ENCODE measurements at places on chromosomes 16 and 17.

GRCh38 chr17:38454532-38454931, 26.3 kb downstream of the ARHGAP23 start:
- DNase-seq, result no peak

DNA sequence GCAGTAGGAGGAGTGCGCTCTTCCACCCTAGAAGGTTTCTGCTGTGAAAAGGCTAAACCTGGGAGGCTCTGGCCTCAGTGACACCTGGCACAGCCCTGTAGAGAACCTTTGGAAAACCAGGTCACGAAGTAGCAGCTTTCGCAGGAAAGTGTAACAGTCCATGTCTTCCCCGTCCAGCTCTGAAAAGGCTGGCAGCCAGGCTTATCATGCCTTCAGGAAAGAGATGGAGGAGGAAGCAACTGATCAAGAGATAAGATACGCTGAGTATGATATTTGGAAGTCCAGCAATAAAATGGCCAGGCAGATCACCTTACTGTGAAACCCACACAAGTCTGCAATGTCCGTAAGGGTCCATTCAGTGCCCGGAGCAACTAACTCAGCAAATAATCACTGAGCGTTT, 22.3 kb downstream of the TUBD1 start:
- DNase-seq, result no peak

GRCh38 chr16:84500531-84500930, 3.9 kb downstream of the MEAK7 start:
- DNase-seq, result no peak

- no peak for DNase-seq
These were observed 63.0 kb downstream of the RMI2 start for GRCh38 chr16:11408216-11408615.

DNA sequence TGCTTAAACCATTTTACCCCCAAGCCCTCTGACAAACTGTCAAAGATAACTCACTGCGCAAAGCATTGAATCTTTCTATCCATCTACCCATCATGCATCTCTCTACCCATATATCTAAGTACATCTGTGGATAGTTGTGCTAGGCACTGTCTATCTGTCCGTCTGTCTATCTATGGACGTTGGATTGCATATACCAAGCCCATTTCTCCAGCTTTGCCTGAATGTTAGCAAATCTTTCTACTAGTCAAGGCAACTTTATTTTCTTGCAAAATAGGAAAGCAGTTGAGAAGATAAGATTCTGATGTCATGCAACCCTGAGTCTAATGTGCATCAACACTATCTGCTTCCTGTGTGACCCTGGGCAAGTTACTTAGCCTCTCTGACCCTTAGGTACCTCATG, 117.2 kb downstream of the XYLT1 start:
- no peak for DNase-seq

Measured in SHP77 treated with DMSO at 0.1 percent for 48 hours (cell line).